Testis (tissue), 5 donors: ENCODE measurements at places on chromosomes 4 and X.

DNA sequence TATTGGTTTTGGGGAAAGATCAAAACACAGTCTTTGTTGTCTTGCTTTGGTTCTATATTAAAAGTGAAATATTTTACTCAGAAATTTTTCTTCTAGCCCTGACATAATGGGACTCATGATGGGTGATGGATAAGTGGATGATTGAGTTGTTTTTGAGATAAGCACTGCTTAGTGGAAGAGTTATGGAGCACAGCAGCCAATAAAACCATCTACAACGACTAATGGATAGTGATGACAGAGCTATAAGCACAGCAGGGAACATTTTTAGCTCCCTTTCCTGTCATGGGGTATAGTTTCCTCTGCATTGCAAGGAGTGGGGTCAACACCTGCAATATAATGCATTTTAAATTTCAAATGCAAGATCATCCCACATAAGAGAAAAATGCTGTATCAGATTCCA, 812.4 kb downstream of the STPG2 start:
- no peak for DNase-seq

DNA sequence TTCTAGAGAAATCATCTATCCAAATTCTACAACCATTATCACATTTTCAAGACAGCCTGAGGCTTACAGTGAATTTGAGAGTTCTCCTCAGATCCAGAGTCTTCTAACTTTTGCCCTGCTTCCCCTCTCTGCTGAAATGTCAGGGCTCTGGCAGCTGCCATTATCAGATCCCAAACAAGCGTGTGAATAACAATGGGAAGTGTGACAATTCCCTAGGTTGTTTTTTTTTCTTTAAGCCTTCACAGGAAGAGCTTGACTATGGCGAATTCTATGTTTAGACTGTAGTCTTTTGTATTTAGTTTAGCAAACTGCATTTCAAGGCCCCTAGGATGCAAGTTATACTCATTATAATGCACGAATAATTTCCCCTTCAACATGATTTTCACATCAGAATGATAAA, 61.3 kb upstream of the KDR start:
- no peak for DNase-seq

DNA sequence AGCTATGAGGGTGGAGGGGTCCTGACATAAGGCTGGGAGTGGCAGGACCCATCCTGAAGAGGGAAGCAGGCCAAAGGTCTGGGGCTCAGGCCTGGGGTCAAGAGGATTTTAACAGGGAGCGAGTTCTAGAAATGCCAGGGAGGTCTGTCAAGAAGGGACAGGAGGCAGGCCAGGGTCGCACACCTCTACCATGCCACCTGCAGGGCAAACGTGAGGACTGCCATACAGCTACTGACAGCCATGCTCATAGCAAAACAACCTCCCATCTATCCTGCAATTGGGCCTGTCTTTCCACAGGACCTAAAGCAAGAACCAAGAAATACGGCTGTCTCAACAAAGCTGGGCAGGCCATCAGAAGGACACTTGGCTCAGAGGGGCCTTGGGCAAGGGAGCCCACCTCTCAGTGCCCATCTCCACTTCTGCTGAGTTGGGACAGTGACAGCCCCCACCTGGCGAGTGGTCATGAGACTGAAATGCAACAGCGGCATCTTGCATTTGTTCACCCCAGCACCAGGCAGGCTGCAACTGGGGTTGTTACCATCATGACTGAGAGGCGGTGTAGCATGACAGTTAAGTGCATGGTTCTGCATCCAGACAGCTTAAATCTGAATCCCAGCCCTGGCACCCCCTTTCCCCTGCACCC, 92.7 kb downstream of the WFS1 start:
- no peak for DNase-seq

- DNase-seq: no peak
Observed at GRCh38 chr4:157527954-157528353, 307.4 kb downstream of the GRIA2 start.

GRCh38 chr4:80079255-80079923, 6.4 kb upstream of the ANTXR2 start:
- no peak for DNase-seq

- no peak for DNase-seq
Observed at GRCh38 chr4:3215256-3215655, 33.7 kb upstream of the MSANTD1 start.
